ENCODE measurements at places on chromosomes 1 and 21.
A peak's percentile ranks its signal among the peaks of the same experiment; 100 is the strongest.

- peak; percentile 10 for DNase-seq
Measured at GRCh38 chr1:225004396-225004795, 74.9 kb downstream of the DNAH14 start.

DNA sequence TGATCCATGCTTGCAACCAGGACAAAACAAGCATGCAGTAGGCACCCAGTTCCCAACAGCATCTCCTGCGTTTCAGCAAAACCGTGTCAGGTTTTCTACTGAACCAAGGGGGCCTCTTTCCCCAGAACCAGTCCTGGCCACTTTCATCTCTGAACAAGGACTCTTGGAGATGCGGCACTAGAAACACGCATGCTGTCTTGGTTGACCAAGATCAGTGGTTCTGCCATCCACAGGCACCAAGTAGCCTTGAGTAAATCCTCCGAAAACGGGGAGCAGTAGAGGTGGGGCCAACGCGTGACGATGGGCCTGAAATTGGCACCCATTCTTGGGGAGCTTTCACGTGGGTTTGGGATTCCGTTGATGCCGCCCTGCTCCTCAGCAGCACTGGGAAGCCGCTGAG lies 62.5 kb upstream of the AJAP1 start:
- DNase-seq = no peak

DNA sequence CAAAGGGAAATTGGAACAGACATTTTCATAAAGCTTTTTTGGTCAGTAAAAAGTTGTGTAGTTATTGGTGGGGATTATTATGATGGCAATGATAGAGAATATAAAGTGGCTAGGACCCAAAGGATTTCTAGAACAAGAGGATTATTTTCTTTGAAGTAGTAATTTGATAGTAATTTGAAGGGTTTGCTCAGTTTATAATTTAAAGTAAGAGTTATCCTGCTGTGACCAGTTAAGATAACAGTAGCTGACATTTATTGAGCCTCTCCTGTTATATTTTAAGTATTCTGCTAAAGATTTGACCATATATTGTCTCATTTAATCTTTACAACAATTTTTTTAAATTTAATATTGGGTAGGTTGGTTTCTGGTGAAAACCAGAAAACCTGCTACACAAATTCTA lies 14.7 kb downstream of the CAPZA1 start:
- DNase-seq = no peak

GRCh38 chr1:180231506-180231921 lies 1.4 kb downstream of the LHX4 start:
- peak; percentile 90 for DNase-seq

DNA sequence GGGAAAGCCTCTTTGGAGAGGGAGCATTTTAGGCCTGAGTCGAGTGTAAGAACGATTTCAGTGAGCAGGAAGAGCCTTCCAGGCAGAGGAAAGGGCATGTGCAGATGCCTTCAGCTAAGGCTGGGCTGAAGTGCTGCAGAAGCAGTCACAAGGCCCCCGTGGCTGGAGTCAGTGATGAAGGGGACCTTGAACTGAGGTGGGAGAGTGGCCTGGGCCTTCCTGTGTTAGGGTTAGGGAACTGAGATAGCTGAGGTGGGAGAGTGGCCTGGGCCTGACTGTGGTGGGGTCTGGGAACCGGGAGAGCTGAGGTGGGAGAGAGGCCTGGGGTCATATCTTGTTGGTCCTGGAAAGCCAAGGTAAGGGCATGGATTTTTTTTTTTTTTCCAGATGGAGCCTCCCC lies 50.9 kb upstream of the ETV3 start:
- no peak for DNase-seq

GRCh38 chr1:164265232-164265631 lies 293.8 kb upstream of the PBX1 start:
- DNase-seq = no peak

DNA sequence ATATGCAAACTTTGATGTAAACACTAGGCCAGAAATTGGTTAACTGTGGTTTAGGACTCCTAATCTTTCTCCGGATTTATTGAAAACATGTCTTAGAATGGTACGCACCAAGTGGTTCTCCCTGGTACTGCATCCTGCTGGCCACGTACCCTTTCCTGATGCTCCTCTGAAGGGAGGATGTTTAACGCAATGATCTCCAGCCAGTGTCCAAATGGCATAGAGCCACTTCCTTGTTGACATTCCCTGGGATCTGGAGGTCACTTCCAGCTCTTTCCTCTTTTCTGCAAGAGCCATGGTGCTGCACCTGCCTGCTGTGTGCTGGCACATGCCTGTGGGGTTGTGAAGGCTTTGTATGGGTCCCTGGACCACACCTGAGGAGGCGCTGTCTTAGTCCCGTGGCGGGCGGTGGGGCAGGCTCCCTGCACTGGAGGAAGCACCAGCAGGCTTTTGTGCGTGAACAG lies 53.9 kb downstream of the GALNT2 start:
- peak; percentile 53 for DNase-seq

DNA sequence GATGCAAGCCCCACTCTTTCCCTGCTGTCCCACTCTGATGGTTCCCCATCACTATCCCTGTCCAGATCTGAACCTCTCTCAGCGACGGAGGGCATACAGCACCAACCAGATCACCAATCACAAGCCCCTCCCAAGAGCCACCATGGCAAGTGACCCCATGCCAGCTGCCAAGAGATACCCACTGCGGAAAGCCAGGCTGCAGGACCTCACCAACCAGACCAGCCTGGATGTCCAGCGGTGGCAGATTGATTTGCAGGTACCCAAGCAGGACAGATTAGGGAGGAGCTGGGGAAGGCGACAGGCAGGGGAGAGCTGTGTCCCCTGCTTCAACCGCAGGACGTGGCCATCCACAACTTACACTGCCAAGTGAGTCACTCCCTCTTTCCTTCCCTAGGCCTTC lies 46.9 kb downstream of the VWA5B1 start:
- no peak for DNase-seq

- DNase-seq = no peak
Measured at GRCh38 chr1:232377494-232377770, 252.5 kb downstream of the SIPA1L2 start.
